ENCODE measurements at places on chromosomes 7 and 10.

DNA sequence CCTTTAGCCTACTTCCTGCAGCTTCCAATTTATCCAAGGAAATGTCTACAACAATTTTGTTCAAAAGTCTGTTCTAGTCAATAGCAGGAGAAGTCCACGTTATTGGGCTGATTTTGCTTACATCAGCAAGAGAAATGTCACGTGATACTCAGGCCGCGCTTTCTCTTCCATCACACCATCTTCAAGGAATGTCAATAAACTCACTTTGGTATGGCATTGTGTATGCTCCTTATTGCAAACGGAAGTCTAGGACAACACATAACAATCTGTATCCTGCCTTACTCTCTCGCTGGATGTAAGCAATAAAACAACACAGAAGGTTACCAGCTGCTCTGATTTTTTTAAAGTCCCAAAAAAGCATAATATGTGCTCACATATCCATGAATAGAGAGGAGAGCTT is 17.1 kb upstream of the STK17A start:
- peak; percentile 48 for DNase-seq

- DNase-seq, result no peak
Measured at GRCh38 chr7:53398566-53398965, 363.1 kb downstream of the POM121L12 start.

DNA sequence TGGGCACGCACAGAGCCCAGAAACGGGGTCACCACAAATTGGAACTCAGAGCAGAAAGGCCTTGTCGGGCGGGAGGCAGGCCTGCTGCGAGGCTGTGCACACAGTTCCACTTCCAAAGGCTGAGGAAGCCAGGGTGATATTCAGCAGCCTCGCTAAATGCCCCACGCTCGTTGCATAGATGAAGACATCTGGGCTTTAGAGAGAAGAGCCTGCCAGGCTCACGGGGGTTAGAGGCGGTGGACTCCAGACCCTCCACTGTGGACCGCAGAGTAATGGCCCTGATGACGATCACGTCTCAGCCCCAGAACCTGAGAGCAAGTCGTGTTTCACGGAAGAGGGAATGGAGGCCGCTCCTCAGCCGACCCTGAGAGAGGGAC is 104.2 kb downstream of the DNAJB6 start:
- no peak for DNase-seq

DNA sequence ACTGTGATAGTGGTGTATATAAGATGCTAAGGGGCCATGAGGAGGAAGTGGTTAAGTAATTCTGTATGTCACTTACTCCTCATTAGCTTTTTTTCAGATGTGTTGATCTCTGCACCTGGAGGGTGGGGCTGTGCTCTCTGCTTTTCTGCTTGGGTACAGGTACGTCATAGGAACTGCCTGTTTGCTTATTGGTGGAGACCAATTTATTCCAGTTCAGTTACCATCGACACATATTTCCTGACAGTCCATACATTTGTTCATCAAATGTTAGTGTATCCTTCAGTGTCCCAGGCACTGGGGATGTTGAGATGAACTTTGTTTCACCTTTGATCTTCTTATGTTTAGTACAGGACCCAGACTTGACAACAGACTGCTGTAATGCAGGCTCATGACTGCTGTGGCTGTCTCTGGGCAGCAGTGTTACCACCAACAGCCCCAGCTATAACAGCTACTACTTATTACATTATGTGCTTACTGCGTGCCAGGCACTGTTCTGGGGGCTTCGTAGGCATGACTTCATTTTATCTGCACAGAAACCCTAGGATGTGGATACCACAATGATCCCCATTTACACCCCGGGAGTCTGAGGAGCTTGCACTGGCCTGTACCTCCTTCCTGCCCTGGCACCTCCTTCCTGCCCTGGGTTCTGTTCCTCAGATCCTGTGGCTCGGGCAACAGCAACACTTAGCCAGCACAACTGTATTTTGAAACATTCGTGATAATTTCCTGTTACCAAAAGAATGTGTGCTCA is 87.4 kb downstream of the BUB3 start:
- DNase-seq, result no peak

DNA sequence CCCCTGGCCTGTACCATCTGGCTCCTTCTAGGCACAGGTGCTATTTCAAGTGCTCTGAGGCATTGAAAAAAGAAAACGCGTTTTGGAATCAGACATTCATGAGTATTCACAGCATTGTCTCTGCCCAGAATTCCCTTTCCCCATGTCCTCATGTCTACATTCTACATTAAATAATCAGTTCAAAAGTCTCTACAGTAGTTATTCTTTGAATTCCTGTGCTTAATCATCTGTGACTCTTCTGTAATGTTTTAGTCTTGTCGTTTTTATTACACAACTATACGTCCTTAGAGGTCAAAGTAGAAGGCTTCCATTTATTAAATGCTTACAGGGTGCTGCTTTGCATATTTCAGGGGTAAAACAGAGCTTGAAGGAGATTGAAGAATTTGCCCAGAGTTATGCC is 95.7 kb downstream of the BICC1 start:
- no peak for DNase-seq

- no peak for DNase-seq
Measured at GRCh38 chr7:11203683-11204082, 230.0 kb downstream of the PHF14 start.

DNA sequence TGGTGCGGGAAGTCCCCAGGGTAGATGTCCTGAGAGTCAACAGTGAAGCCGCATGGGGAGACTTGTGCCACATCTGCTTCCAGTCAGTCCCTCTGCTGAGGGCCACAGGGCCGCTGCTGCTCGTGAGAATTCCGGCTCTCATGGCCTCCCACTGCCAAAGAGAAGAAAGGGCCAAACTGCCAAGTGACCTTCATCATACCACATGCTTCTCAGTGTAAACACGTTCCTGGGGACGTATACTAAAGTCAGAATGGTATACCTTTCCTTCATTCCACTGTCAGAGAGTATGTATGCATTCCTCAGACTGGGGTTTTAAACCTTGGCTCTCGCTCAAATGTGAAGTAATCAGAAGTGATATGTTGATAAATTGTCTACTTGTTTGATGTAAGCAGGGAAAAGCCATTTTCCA is 52.8 kb upstream of the SEC61G start:
- DNase-seq, result no peak

DNA sequence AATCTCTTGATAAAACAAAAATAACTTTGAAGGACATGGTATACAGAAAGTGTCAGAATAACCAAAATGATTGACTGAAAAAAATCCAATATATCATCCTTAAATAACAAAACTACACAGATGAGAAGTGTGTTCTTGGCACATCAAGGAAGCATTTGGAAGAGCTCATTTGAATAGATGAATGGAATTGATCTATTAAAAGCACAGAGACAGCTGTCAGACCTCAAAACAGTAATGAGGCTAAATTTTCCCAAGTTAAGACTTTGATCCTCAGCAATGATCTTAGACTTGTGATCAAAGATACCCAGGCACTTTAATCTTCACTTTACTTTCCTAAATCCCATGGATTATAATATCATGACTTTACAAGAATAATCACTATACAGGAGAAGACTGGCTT is 395.4 kb upstream of the NFE2L3 start:
- no peak for DNase-seq

GRCh38 chr7:106031300-106032035 is 68.4 kb downstream of the CDHR3 start:
- DNase-seq, result no peak

GRCh38 chr7:94823947-94824346 is 83.4 kb upstream of the PPP1R9A start:
- peak; percentile 52 for DNase-seq

DNA sequence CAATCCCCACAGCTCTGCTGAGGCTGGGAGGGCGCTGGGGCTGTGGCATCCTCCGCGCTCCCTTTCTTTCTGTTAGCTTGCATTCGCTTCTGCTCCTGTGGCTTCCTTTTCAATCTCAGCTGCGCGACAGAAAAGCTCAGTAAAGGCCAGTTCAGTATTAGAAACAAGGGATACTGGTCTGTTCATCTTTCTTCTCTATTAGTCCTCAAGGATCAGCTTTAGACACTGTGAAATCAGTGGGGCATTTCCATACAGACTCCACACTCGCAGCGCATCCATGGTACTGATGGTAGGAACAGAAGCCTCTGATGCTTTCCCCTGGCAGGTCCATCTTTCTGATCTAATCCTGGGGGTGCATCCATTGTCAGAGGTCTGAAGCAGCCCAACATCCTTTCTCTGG is 163.7 kb downstream of the LYZL1 start:
- DNase-seq, result no peak

DNA sequence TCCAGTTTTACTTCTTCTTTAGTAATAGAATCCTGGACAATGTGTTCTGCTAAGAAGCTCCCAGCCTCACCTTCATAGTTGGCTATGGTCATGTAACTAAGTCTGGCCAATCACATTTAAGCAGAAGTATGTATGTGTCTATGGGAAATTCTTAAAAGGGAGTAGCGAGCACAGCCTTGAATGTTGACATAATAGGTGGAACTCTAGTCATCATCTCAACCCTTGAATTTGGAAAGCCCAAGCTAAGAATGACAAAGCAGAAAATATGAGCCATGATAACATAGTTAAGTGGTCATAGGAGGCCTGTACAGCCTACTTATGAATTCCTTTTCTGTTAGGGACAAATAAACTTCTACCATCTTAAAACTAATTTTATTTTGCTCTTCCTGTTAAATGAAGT is 134.1 kb downstream of the MAGI2 start:
- DNase-seq, result no peak

- DNase-seq, result no peak
Measured at GRCh38 chr10:100327007-100327717, 2.9 kb downstream of the PKD2L1 start.

- DNase-seq, result no peak
Measured at GRCh38 chr7:130878785-130879184, 144.8 kb upstream of the KLF14 start.

GRCh38 chr10:6580279-6581029 is 378 bp upstream of the PRKCQ start:
- DNase-seq, result peak; percentile 8

GRCh38 chr7:155972651-155973390 is 160.6 kb upstream of the SHH start:
- no peak for DNase-seq

DNA sequence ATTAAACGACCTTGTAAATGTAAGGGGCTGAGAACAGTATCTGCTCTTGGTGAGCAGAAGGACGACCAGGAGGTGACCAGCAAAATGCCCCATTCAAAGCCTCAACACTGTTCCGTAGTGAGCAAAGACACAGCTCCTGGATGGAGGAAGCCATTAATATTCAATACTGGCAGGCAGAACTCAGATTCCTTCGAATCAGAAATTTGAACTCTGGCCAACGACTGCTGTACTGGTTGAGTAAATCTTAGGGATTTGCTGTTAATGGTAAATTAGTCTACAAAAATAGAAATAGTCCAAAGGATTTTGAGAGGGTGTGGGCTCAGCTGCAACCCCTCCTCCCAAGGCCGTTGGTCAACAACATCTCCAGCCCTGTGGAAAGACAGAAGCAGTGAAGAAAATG is 130.5 kb upstream of the PFKP start:
- DNase-seq, result no peak

GRCh38 chr7:122492007-122492406 is 187.5 kb upstream of the FEZF1 start:
- DNase-seq, result no peak

- peak; percentile 93 for DNase-seq
Measured at GRCh38 chr10:17025444-17026295, 103.9 kb downstream of the CUBN start.

GRCh38 chr10:97791824-97792721 is 20.3 kb upstream of the SFRP5 start:
- DNase-seq, result peak; percentile 9

DNA sequence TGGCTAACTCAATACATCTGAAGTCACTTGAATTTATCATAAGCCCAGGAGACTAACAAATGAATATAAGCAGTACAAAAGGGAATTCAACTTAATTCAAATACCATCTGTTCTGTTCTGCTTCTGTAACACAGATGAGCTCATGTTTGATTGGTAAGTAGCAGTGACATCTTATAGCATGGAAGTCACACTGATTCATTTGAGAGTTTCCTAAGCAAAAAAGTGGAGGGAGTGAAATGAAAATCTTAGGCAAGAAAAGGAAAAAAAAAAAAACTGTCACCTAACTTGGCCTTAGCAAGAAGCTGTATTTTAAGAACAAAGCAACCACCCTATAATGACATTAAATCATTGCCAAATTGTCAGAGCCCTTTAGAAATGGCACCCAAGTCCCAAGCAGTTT is 49.5 kb downstream of the SMURF1 start:
- no peak for DNase-seq

DNA sequence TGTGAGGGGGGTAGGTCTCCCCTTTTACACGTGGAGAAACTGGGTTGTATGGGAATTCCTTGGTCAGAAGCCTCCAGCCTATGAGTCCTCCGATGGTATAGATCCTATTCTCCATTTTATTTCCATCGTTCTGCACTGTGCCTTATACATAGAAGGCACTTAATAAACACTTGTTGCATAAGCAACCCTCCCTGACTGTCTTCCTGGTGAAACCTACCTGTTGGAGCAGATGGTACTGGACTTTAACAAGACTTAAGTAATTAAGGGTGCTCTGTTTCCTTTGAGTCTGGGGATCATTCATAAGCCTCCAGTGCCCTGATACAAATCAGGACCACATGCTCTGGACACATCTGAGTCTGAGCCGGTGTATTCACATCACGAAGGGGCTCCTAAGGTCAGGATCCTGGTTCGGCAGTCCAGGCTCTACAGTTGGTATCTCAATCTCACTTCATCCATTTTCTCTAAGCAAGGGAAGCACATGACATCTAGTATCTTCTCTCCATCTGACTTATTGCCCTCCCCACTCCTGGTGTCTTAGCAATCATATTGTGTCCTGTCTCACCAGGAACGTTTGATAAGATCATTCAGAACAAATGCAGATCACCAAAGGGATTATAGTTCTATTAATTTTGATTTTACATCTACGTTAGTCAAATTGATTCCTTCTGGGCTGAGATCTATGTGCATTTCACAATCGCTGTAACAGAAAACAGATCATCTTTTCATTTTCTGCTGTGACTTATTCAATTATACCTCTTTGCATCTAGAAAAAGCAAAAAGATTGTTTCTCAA is 22.8 kb upstream of the EZH2 start:
- DNase-seq, result no peak

- DNase-seq, result no peak
Measured at GRCh38 chr10:19946245-19946644, 130.0 kb downstream of the PLXDC2 start.

- no peak for DNase-seq
Measured at GRCh38 chr7:130884437-130885417, 150.7 kb upstream of the KLF14 start.

- peak; percentile 61 for DNase-seq
Measured at GRCh38 chr7:134174795-134175261, 47.7 kb downstream of the LRGUK start.

DNA sequence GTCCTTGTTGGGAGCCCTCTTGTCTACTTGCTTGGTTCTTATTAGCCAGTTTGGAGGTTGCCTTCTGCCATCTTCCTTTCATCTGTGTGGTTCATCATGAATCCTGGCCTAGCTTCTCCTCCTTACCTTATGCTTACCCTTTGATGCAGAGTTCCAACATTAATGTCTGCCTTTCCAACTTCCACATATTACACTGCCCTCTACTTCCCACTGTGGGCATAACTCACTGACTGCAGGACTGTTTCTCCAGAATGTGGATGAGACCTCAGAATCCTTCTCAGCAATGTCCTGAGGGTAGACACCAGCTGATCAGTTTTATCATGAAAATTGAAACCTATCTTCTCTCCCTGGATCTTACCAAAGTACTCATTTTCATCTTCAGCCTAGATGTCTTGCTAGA is 491.0 kb downstream of the LRMDA start:
- DNase-seq, result no peak
